ENCODE measurements at places on chromosomes 16 and 17. TPM values are rescaled to one million over a fixed set of nuclear protein-coding genes. Genes with fewer than 3 reads are reported as not detected.

The CFAP20 gene
- total RNA-seq, result 115 TPM

The ZNF205 gene
- total RNA-seq, result 17.0 TPM

The CCL14 gene
- total RNA-seq, result not detected

The PMFBP1 gene
- total RNA-seq, result 0.11 TPM

The OTOA gene
- 0.06 TPM for total RNA-seq

The HYDIN gene
- total RNA-seq, result not detected

The TNFSF13 gene
- not detected for total RNA-seq

The OR4D1 gene
- not detected for total RNA-seq

The MILR1 gene
- 52.6 TPM for total RNA-seq

The ANKRD40 gene
- 31.3 TPM for total RNA-seq

The MRM1 gene
- total RNA-seq, result 11.2 TPM

The USH1G gene
- not detected for total RNA-seq

The SLC38A8 gene
- total RNA-seq, result not detected

The SOX8 gene
- 5.7 TPM for total RNA-seq

The TMEM100 gene
- total RNA-seq, result 12.1 TPM

The MAP2K6 gene
- total RNA-seq, result 0.26 TPM

The TNFRSF17 gene
- total RNA-seq, result not detected

The RHBDF1 gene
- 93.7 TPM for total RNA-seq

The TMC8 gene
- total RNA-seq, result not detected
